ENCODE measurements at places on chromosomes 4 and X.

DNA sequence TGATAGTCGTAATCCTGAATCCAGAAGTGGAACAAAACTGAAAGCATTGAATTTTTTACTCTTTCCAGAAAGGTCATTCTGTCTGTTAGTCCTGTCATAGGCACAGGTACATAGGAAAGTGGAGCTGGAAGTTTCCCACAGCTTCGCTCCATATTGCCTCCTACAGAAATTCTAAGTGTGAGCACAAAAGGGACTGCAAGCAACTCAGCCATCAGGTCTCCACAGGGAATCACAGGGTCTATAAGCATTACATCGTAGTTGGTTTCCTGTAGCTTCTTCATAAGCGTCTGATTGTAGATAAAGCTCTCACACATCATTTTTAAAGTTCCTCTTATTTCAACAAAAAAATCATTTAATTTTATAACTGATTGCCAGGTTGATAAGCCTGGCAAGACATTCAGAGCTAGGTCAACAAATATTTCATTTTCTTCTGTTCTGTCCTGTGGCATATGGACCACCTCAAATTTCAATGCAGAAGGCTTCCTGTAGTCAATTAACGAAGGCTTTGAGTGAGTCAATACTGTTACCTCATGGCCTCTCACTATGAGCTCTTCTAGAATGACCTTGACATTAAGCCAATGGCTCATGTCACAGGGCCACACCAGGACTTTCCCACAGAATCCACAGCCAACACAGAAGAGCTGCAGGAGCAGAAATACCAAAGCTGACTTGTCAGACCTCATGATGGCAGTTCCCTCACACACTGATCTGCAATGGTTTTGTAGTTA lies at the start of gene UGT2A3:
TSS of gene UGT2A3 (minus strand) at position 727 of the 728 bp plus-strand sequence. CDS start at position 683, 44 bp downstream.
- no peak for DNase-seq

- no peak for DNase-seq
These were observed 602.0 kb downstream of the GLUD2 start for GRCh38 chrX:121649417-121649816.

DNA sequence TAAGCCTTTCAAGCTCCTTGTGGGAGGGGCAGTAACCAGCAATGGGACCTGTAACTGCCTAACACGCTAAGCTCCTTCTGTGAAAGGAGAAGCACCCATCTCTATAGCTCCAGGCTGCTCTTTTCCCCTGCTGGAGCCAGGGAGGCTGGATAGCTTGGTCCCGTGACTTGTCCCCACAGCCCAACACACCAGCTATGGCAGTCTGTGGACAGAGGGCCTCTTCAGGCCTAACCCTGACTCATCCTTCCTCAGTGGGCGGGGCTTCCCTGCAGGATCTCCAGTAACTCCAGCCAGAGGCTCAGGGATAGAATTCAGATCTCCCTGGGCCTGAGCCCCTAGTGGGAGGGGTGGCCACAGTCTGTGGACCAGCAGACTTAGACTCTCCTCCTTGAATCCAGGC lies 1290.1 kb downstream of the PCDH7 start:
- DNase-seq, result peak; percentile 21

GRCh38 chr4:33104273-33104672 lies 2384.1 kb downstream of the PCDH7 start:
- DNase-seq, result peak; percentile 21

GRCh38 chrX:98409867-98410266 lies 1526.2 kb downstream of the RPA4 start:
- DNase-seq, result no peak

DNA sequence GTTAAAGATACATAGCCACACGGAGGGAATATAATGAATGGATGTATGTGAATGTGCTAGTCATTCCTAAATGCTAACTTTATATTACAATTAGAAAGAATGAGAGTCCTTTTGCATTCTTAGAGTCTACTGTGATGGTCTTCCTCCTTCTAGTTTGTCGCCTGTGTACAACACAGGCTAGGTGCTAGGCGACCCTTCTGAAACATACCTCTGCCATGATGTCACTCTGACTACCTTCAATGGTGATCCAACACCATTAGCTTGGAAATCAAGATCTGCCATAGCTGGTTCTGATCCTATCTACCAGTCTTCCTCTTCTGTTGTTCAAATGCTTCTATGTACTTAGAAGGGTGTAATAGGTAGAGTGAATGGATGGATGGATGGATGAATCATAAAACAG lies 151.2 kb downstream of the MGST2 start:
- DNase-seq, result peak; percentile 16

DNA sequence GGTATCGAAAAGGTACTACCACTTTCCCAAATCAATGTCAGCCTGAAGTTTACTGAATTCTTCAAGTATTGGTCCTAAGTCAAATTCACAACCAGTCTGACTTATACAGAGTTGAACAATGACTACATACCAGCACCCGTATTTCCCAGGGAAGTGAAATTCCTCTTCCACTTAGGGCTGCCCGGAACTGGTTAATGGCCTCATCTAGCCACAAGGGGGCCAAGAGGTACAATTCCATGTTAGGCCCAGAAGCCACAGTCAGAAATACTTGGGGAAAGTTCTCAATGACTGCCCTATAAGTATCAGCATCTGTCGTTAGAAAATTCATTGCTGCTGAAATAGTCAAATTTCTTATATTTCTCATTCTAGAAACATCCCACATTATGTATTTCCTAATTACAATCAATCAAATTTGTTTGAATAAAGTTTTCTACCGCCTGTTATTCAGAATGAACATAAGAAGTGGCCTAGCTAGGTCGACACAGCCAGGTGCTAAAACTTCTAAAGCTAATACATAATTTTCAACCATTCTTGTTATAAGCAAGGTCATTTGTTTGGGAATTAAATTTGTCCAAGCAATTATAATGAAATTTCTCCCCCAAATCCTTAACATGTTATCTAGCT lies 5.6 kb upstream of the PCDH7 start:
- peak; percentile 54 for DNase-seq

DNA sequence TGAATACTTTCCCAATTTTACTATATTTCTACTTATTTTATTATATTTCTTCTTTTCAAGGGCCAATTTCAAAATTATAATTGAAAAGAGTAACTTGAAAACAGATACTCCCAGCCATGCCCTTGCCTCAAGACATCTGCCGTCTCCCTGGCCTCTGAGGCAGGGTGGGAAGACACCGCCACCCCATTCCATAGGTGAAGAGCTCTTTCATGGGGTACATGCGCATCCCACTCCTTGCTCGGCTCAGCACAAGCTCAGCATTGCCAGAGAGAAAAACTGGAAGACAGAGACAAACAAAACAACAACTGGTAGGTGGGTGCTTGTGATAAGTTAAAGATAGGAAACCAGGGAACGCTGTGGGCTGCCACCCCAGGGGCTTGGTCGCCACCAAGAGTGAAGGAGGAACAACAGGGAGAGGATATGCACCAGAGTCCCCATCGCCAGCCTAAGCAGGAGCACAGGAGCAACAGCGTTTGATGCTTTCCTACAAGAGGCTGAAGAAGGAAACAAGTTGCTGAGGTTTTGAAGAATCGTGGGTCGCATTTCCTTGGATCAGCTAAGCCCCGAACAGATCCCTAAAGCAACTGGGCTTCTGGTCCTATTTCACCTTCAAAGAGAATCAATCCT lies 11.3 kb downstream of the TMEM154 start:
- DNase-seq, result no peak

DNA sequence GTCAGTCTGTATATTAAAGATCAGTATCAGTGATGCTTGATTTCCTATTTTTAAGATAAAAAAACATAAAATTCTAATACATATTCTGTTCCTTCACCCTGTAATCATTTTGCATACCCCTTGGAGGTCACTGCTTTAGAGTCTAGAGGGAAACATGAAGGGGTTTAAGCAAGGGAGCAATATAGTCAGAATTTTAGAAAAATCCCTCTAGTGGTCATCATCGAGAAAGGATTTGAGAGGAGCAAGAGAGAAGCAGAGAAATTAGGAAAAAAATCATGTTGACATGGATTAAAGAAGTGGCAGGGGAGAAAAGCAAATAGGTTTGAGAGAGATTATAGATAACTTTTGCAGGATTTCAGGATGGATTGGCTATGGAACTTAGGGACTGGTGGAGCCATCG lies 11.1 kb downstream of the APEX2 start:
- peak; percentile 2 for DNase-seq

DNA sequence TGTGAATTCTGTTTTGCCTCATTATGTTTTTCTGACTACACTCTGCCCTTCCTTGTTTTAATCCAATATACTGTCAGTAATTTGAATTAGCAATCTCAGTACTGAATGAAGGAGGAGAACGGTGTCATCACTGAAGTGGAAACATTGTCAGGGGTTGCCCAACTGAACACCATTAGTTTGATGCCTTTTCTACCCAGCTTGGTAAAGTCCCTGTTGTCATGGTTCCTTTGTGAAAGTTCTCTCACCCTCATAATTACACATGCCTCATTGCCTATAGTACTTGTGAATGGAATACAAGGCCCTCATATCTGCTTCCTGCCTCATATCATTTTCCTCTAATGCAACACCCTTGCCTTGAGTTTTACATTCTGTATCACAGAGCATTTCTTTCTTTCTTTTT lies 76.9 kb downstream of the RRAGB start:
- DNase-seq, result no peak

GRCh38 chrX:15143050-15143824 lies 126.6 kb downstream of the ASB9 start:
- DNase-seq, result peak; percentile 27

DNA sequence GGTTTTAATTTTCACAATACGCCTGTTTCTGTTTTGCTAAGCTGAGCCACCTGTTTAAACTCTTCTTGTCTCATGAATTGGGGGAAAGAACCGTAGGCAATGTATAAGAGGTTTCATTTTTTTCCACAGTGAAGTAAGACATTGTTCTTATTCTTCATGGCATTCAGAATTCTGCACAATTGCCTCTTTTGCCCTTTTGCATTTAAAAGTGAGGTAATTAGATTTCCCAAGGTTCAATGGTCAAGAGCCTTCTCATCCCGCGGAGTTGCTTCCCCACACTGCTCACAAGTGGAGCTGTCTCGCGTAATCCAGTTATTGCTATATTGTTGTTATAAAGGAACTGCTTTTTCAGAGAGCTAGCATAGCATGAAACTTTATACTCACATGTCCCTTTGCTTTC lies 90.9 kb upstream of the SPRY1 start:
- no peak for DNase-seq
